Myocyte (in vitro differentiated cells): ENCODE measurements at places on chromosomes 4 and X. TPM values are rescaled to one million over a fixed set of nuclear protein-coding genes. Genes with fewer than 3 reads are reported as not detected.

DNA sequence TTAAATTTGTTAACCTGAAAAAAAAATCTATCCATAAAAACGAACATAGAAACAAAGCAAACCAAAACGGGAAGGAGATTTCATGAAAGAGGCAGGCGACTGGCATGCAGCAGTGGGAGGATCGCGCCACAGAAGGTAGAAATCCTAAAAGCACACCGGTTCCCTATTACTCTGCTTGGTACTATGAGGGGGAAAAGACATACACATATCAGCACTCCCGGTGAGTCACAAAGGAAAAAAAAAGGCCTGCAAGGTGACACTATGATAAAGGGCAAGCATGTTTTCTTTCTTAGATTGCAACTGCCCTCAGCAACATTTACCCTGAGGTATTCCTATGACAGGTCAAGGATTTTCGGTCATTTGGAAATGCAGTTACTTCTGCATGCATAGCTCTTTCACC, 60.6 kb upstream of the NAP1L5 start:
- no peak for DNase-seq

DNA sequence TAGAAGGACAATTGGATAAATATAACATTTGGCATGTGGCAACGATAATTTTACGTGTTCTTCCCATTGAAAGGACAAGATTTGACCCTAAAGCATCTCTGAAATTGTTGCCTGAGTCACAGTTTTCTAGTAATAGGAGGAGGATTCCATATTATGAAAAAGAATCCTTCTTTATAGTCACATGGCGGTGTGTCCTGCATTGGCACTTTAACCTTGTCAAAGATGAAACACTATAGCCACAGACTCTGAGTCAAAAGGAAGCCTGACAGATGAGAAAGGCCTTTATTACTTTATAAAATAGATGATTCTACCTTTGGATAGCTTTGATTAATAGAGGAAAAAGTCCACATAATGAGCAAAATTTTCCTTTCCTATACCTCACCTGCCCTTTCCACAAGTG, 11.5 kb downstream of the LNX1 start:
- DNase-seq, result no peak

DNA sequence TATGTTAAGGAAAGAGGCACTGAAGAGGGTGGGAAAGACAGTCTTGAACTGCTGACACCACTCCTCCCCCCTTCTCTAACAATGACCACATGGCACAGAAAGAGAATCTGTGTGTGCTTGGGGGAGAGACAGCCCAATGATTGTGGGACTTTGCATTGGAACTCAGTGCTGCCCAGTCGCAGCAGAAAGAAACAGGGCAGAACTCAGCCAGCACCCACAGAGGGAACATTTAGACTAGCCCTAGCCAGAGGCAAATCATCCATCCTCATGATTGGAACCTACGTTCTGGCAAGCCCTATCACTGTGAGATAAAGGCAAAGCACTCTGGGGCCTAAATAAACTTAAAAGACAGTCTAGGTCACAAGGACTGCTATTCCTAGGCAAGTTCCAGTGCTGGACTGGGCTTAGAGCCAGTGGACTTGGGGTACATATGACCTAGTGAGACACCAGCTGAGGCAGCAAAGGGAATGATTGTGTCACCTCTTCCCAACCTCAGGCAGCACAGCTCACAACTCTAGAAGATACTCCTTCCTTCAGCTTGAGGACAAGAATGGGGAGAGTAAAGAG, 132.8 kb upstream of the S100G start:
- DNase-seq, result peak; percentile 30

DNA sequence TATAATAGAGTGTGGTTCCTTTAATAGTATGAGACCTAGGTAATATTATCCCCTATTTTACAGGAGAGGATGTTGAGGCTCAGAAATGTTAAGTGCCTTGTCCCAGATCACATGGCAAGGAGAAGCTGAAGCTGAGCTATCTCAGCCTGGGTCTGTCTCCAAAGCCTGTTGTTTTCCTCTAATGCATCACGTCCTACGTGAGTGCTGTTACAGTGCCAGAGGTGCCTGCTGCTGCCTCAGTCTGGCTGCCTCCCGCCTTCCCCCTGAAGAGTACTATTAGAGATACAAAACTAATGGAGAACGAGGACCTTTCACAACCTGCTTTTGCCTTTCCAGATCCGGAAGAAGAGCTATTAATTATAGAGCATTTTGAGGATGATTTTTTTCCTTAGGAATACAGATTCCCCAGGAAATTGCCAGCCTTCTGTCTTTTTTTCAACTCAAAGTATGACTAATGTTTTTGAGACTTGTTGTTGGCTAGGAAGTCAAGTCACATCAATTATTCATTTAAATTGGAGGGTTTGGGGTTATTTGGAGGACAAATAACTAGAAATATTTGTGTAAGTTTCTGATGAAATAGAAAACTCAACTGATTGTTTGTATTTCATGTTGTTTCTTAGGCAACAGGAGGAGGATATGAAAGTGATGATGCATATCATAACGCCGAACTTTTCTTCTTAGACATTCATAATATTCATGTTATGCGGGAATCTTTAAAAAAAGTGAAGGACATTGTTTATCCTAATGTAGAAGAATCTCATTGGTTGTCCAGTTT, 43.9 kb upstream of the MTMR1 start:
- no peak for DNase-seq

The PKD2 gene
- total RNA-seq, result 38.9 and 41.7 TPM in 2 replicates

The TCEAL3 gene
- total RNA-seq, result 34.0 and 36.5 TPM in 2 replicates

The SYP gene
- total RNA-seq, result 1.8 TPM in 2 replicates

The RIBC1 gene
- 0.16 and 1.1 TPM in 2 replicates for total RNA-seq
